ENCODE measurements at places on chromosomes 11 and 22.

- DNase-seq, result no peak
These were observed 42.5 kb downstream of the CLPB start for GRCh38 chr11:72391638-72392423.

DNA sequence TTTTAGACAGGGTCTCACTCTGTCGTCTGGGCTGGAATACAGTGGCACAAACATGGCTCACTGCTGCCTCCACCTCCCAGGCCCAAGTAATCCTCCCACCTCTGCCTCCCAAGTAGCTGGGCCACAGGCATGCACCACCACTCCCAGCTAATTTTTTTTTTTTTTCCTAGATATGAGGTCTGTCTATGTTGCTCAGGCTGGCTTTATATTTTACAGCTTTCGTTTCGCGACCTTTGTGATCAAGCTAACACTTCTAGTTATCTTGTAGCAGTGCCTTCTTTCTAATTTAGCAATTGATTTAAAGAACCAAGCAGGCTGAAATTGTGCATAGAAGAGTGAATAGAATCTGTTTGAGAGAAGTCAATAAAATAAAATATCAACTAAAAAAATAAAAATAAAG, 11.3 kb downstream of the CKAP5 start:
- no peak for DNase-seq

- DNase-seq, result no peak
These were observed 162.6 kb downstream of the FEZ1 start for GRCh38 chr11:125333354-125334073.

DNA sequence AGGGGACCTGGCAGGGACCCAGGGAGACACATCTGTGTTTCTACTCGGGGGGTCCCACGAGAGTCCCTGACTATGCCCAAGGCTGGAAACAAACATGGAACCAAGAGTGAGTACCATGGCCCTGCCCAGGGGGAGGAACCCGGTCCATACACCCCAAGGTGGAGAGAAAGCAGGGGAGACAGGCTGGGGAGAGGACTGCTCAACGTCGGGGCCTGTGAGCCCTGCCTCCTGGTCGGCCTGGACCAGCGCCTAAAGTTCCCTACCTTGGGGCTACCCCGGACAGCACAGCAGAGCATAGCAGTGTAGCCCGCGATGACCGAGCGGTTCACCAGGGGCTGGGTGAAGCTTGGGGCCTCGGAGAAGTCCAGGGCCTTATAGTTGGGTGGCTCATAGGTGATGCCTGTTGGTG, 20.2 kb downstream of the MYBPC3 start:
- no peak for DNase-seq

All from cerebellar nuclear complex (tissue), 1 donor.